NCI-H2081 (cell line): ENCODE measurements at places on chromosomes 11 and 22.

GRCh38 chr11:118883368-118884071 is at the start of gene CXCR5:
Gene CXCR5 (plus strand): TSS chr11:118883892. CDS start chr11:118883942, 50 bp downstream.
- DNase-seq: no peak

DNA sequence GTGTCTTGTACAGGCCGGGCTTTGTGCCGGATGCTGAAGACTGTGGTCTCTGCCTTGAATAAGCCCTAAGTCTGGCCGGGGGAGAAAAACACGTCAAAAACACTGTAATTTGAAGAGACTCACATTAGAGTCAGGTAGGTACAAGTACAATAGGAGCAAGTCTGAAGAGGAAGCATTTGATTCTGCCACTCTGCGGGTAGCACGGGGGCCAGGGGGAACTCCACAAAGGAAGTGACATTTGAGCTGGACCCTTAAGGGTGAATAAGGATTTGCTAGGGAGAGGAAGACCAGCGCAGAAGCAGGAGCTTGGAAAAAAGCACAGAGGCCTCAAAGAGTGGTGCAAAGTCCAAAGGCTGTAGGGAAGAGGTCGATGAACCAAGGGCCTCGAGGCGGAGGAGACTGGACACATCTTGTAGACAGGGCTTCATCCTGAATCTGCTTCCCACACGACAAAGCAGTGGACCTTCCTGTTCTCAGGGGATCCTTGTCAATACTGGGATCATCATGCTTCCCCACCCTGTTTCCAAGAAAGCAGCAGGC is 38.7 kb downstream of the BUD13 start:
- DNase-seq: no peak

GRCh38 chr11:131499199-131499598 is 128.8 kb downstream of the NTM start:
- no peak for DNase-seq

- DNase-seq: no peak
These were observed 16.1 kb downstream of the ARHGAP1 start for GRCh38 chr11:46684367-46684766.

DNA sequence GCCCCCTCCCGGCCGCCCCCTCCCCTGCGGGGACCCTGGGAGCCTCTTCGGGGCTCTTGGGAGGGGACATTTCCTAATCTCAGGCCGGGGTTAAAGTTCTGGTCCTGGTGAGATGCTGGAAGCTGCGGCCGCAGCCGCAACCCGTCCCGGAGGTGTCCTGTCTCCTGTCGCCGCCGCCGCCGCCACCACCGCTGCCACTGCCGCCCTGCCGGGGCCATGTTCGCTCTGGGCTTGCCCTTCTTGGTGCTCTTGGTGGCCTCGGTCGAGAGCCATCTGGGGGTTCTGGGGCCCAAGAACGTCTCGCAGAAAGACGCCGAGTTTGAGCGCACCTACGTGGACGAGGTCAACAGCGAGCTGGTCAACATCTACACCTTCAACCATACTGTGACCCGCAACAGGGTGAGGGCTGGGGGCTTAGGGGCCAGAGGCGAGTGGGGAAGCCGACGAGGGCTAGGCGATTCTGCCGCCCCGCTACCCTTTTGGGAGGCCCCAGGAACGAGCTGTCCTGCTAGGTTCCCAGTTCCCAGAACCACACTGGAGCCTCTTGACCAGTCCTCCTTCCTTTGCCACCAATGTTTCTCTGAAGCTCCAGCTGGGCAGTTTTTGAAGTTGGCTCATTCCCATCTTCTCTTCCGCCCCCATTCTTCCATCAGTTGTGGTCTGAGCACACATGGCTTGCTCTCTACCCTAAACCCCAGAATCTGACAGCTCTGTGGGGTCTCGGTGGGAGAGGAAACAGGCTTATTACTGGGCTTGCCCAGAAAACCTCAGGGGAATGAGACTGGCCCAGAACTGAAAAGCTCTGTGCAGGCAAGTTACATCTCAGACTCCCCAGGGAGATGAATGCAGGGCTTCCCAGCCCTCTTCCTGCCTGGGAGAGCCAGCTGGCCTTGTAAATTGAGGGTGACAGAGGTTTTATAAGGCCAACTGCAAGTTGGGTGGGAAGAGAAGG is 781 bp downstream of the SIDT2 start:
- DNase-seq: peak; percentile 41

DNA sequence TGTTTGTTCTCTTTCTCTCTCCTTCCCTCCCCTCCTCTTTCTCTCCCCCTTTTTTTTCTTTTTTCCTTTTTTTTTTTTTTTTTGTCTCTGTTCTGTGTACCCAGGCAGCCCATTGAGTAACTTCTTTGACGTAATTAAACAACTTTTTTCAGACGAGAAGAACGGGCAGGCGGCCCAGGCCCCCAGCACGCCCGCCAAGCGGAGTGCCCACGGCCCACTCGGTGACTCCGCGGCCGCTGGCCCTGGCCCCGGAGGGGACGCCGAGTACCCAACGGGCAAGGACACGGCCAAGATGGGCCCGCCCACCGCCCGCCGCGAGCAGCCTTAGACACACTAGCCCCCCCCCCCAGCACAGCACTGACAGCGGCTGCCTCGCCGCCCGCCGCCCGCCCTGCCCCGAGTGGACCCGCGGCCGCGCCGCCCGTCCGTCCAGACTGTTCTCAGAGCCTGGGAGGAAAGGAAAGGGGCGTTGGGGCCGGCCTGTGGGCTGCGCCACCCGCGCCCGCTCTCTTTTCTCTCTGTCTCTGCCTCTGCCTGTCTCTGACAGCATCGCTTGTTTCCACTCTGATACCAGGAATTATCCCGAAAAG is 26.1 kb downstream of the MOB2 start:
- DNase-seq: no peak

- no peak for DNase-seq
These were observed 409 bp downstream of the SMC1B start for GRCh38 chr22:45413013-45413367.

DNA sequence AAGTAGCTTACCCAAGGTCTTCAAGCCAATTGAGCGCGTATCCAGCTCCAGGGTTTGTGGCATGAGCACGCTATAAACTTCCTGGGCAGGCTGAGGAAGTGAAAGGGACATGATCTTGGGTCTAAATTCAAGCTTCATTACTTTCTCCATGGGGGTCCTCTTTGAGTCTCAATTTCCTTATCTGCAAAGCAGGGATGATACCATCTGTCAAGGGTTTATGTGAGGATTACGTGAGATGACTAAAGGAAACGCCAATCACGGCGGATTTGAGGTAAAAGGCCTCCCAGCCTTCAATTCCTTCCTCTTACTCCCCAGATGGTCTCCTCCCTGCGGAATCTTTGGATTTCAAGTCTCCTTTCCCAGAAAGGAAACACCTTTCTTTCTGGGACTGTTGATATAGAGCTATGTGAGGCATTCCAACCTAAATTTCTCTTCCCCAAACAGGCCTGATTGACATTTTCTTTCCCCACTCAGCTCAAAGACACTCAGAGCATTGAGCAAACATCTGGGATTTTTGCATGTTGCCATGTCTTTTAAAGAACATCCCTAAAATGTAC is 474.4 kb downstream of the INSC start:
- no peak for DNase-seq

GRCh38 chr22:46076651-46077339 is 73.5 kb upstream of the PPARA start:
- no peak for DNase-seq

- DNase-seq: no peak
These were observed 320.9 kb upstream of the CCDC179 start for GRCh38 chr11:23181022-23181807.

DNA sequence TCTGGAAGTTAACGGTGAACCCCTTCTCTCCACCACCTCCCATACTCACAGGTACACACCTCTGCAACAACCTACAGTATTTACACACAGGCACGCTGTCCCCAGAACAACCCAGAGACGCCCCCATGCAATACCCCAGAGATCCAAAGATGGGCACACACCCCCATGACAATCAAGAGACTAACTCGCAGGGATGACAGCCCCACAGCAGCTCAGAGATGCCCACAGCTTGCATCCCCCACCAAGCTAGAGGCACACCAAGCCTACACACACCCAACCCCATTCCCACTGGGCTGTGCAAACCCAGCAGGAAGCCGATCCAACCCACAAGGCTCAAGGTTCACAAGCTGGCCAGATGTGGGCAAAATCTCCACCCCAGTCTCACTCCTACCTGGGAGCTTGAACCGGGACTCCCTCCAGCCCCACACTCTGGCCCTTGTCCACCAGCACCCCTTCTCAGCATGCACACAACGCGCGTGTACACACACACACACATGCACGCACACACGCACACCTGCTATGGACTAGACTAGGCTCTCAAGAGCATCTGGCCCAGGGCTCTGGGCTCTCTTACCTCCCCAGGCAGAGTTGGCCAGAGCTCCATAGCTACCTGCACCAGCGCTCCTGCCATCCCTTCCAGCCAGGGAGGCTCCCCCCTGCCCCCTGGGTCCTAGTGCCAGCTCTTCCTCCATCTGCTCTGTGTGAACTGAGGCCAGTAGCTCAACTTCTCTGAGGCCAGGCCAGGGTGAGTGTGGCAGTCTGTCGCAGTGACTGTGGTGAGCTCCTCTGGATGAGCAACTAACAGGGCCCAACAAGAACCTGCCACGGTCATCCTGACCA is 11.5 kb downstream of the STARD10 start:
- DNase-seq: peak; percentile 19

DNA sequence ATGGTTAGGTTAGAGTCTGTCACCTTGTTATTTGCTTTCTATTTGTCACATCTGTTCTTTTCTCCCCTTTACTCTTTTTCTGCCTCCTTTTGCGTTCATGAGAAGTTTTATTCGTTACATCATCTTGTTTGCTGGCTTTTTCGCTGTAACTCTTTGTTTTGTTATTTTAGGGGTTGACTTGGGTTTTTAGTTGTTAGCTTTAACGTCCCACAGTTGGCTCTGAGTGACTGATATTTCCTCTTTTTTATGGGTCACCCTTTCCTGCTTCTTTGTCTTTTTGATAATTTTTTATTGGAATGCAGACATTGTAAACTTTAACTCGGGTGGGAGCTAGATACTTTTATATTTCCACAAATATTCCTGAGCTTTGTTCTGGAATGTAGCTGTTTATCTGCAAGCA is 13.3 kb upstream of the TNNT3 start:
- no peak for DNase-seq

- DNase-seq: no peak
These were observed 59.4 kb downstream of the KCNA4 start for GRCh38 chr11:29957431-29957830.

DNA sequence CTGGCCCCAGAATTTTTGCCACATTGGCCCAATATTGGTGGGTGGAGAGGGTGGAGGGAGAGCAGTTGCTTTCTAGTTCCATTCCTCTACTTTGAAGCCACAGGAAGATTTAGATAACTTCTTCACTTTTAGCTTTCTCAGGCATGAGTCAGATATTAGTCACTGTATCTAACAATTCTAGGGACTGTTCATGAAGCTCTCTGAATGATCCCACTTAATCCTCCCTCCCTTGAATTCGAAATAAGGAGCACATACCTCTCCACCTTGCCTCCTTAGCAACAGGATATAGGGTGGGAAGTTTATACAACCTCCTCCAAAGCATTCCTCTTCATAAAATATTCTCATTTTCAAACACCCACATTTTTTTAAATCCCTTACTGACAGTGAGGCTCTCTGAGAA is 13.5 kb downstream of the FSHB start:
- no peak for DNase-seq

GRCh38 chr11:47003180-47003877 is 66.8 kb downstream of the CSTPP1 start:
- no peak for DNase-seq

DNA sequence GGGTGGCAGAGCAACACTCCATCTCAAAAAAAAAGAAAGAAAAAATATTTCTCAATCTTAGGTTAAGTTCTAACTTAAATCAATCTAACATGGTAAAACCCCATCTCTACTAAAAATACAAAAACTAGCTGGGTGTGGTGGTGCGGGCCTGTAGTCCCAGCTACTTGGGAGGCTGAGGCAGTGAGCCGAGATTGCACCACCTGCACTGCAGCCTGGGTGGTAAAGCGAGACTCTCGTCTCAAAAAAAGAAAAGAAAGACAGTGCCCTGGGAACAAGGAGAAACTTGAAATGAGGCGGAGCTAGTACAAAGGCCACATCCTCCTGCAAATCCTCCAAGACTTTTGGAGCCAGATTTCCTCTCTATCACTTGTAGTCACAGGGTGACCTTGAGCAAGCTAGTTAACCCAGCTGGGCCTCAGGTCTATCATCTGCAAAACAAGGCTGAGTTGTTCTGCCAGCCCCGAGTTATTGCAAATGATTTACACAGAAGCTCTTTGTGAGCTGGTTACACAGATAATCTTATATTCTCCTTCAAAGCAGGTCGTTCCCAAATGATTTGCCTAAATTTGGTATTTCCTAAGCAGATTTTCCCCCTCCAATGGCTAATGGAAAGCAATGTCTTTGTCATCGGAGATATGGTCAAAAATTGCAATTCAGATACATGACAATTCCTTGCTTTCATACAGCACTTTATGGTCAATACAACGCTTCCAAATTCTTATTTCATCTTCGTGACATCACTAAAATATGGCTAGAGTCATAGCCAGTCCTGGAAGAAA is 1.9 kb downstream of the ANKRD54 start:
- DNase-seq: no peak

GRCh38 chr11:69928121-69928520 is 108.9 kb upstream of the FGF3 start:
- DNase-seq: no peak

DNA sequence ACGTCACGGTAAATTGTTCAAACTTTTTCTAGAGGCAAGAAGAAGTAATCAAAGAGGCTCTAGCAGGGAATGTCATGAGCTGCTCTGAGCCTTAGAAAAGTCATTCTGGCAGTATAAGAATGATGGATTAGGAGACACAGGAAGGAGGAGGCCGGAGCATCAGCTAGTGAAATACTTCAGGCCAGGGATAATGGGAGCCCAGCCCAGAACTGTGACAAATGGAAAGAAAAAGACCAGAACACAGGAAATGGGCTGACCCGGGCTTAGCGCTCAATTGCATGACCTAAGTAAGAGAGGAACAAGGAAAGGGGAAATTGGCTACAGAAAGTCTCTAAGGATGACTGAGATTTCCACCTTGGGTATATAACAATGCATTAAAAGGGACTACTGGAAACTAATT is 108.6 kb downstream of the LARGE1 start:
- no peak for DNase-seq

GRCh38 chr11:67158221-67158620 is 39.2 kb downstream of the KDM2A start:
- DNase-seq: no peak

- DNase-seq: no peak
These were observed 34.9 kb upstream of the PHOX2A start for GRCh38 chr11:72278905-72279304.

GRCh38 chr11:36870361-36870760 is 272.3 kb upstream of the RAG2 start:
- no peak for DNase-seq
